ENCODE measurements at places on chromosomes 1 and 21.

- DNase-seq, result no peak
Measured at GRCh38 chr1:97787231-97787630, 133.6 kb downstream of the DPYD start.

GRCh38 chr1:212459656-212460055 lies 26.9 kb downstream of the NENF start:
- DNase-seq, result no peak

GRCh38 chr1:226604560-226605317 lies 56.2 kb downstream of the STUM start:
- DNase-seq, result no peak

- no peak for DNase-seq
Measured at GRCh38 chr1:37147392-37147831, 113.1 kb upstream of the GRIK3 start.

DNA sequence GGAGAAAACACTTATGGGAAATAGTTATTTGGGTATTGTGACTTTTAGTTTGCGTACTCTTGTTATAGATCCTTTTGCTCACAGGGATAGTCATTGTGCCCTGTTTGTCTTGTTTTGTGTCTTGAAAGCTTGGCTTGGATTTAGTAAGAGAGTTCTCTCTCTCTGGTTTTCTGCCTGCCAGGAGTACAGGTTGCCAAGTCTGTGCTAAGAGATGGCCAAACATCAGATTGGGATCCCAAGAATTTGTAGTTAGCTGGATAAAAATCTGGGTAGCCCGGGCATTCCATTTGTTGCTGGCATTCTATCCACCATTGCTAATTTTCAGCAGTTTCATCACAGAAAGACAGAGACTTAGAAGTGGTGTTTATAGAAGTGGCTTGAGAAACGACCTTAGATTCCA lies 222.2 kb downstream of the NRIP1 start:
- no peak for DNase-seq

DNA sequence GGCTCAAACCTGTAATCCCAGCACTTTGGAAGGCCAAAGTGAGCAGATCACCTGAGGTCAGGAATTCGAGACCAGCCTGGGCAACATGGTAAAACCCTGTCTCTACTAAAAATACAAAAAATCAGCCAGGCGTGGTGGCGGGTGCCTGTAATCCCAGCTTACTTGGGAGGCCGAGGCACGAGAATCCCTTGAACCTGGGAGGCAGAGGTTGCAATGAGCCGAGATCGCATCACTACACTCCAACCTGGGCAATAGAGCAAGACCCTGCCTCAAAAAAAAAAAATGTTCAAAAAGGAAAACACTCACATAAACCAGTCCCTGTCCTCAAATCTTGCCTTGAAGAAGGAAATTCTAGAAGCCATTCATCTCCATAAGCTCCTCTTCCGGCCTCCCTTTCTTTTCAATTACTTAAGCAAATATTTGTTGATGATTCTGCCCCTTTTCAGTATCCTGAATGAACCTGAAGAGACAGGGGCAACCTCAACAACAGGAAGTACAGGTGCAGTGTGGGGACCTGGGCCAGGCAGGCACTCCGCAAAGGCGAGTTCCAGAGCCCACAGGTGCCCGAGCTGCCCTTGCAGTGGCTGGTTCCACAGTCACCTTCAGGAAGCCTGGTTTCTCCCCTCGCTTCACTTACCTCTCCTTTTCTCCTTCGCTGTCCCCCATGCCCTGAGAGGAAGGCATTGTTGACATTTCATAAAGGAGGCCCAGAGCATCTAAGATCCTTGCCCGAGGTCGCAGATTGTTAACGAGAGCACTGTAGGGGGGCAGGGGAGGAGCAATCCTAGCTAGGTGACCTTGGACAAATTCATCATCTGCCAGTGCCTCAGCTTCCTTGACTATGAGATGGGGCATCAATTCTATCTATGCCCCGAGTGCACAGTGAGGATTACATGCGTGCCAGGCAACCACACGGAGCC lies 8.9 kb upstream of the LEFTY1 start:
- DNase-seq, result no peak

DNA sequence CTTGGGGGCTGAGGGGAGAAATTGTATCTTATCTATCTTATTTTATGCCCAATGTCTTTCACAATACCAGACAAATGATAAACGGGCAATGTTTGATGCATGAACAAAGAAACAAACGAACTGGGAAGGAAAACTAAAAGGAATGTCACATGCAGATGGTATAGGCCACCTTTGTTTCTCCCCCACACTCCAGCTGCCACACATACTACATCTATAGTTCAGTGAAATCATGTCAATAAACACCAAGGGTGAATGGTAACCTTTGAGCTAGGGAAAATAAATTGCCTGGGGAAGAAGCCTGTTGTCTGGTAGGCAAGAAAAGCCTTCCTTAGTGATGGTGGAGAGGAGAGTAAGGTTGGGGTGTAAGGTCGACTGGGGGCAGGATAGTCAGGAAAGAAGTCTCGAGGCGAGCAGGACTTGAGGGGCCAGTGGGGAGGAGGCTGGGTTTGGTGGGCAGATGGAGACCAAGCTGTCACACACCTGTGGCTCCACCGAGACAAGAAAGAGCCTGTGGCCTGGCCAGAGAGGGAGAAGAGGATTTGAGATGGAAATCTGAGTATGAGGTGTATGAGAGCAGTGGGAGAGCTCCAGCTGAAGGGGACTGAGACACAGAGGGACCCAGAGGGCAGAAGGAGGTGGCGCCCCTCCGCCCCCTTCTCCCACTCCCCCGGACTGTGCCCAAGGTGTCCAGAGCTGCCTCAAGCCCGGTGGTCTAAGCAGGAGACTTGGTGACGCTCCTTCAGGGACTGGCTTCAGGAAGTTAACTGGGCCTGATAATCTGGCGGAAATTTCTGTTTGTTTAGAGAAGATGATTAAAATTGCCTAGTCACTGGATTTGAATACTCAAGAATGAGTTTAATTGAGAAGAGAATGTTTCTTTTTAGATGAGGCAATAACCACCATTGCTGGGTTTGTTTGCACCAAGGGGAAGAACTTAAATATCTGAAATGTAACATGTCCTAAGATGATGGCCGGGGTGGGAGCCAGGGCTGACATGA lies 37.3 kb downstream of the ATF3 start:
- no peak for DNase-seq

- DNase-seq, result no peak
Measured at GRCh38 chr1:3984586-3984985, 84.5 kb upstream of the C1orf174 start.

DNA sequence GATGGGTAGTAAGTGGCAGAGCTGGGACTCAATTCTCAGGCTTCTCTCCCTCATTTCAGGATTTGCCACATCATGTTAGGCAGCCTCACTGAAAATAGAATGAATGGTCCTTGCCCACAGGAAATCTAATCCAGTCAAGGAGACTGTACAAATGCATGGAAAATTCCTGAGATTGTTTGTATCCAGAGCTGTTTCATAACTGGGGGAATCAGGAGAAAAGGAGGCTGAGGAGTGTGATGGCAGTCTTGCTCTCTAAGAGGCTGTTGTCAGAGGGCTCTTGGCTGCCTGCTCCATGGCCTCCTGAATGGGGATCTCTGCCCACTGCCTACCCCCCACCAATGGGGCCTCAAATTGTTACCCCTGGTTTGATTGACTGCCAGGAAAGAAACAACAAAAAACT lies 141.9 kb upstream of the TNR start:
- no peak for DNase-seq

DNA sequence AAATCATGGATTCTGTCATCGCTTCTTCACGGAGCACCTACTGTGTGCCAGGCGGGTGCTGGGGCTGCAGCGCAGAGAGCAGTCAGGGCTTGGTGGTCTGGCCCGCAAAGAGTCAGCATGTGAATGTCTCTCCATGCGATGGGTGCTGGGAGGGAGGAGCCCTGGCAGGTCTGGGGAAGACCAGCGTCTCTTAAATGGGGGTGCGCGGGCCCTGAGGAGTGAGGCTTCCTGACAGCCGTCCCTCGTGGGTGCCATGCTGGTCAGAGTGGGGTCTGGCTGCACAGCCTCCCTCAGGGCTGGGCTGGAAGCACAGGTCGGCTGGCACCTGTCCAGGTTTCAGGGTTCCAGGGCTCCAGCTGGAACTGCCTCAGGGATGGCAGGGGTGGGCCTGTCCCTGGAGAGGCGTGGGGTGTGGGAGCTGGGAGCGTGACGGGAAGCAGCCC lies 18.5 kb downstream of the TP73 start:
- DNase-seq, result no peak

Measured in fibroblast of the conjunctiva (primary cell).